ENCODE measurements at places on chromosomes 3 and 15. TPM values are rescaled to one million over a fixed set of nuclear protein-coding genes. Genes with fewer than 3 reads are reported as not detected.

The PCBP4 gene
- 91.9 TPM for total RNA-seq

The SLC27A2 gene
- 5.9 TPM for total RNA-seq

The CD86 gene
- total RNA-seq = not detected

The BFSP2 gene
- not detected for total RNA-seq

The TBC1D21 gene
- not detected for total RNA-seq

The ATP8B4 gene
- total RNA-seq = 10.3 TPM

The ZNF80 gene
- total RNA-seq = not detected

The CIB2 gene
- total RNA-seq = 20.1 TPM

The SLC33A1 gene
- 26.0 TPM for total RNA-seq

DNA sequence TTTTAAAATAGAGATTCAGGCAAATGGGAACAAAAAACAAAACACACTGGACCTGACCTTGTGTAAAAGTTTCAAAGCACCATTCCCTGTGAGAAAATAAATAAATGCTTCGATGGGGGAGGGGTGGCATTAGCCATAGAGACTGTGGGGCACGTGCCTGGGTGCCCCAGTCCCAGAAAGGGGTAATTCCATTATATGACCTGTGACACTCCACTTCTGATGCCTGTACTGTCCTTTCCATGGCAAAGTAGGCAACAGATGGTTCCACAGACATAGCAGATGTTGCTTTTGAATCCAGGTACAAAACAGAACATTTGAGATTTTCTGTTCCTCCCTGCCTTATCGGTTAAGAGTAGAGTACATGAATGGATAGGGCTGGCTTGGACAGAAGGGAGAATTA lies 3.9 kb downstream of the PHLDB2 start:
- no peak for DNase-seq

- no peak for DNase-seq
Measured at GRCh38 chr3:52794612-52795099, at the start of gene ITIH3. ITIH3 (plus strand) TSS chr3:52794796; CDS start chr3:52794804, 8 bp downstream.

GRCh38 chr3:17130956-17131355 lies 246.2 kb downstream of the PLCL2 start:
- peak; percentile 18 for DNase-seq

DNA sequence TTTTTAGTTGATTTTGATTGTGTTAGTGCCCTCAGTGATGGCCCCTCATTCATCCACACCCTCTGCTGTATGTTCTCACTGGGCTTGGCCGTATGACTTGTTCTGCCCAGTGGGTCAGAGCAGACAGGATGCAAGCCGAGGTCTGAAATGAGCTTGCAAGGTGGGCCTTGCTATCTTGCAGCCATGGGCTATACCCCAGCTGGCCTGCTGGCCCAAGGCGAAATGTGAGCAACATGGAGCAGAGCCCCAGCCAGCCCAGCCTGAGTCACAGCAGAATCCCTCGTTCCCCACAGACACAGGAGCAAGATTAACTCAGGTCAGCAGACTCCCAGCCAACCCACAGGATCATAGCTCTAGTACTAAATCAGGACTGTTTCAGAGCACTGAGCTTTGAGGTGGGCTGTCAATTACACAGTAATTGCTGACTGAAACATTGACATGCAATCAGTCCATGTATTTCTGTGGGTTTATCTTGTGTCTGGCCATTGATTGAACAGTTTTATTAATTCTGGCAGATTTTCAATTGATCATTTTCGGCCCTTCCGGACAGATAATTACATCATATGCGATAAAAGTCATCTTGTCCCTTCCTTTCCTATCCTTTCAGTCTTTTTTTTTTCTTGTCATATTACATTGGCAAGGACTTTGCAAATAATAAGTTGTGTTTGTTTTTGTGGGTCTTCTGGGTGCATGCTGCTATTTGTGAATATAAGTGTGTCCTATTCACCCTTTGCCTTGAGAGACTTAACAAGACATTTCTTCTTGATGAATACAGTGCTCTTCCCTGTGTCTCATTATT lies 27.1 kb downstream of the KLF15 start:
- no peak for DNase-seq

- no peak for DNase-seq
Measured at GRCh38 chr15:55528812-55529211, 20.8 kb upstream of the DNAAF4 start.

DNA sequence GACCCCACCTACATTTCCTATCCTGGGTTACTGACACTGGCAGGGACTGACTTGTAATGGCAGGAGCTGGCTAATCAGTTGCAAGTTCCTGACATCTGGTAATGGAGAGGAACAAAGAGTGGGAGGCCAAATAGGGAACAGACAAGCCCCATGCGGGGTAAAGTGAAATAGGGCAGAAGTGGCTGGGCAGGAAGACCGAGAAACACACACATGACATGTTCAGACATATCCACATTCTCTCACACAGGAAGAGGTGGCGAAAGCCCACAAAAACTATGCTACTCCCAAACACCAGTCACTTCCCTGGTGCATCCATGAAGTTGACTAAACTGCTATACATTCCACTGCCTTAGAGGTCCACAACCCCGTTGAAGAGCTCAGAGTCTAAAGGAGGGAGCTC lies 394.1 kb upstream of the TBL1XR1 start:
- no peak for DNase-seq

- no peak for DNase-seq
Measured at GRCh38 chr3:42117175-42118008, 26.2 kb downstream of the TRAK1 start.

DNA sequence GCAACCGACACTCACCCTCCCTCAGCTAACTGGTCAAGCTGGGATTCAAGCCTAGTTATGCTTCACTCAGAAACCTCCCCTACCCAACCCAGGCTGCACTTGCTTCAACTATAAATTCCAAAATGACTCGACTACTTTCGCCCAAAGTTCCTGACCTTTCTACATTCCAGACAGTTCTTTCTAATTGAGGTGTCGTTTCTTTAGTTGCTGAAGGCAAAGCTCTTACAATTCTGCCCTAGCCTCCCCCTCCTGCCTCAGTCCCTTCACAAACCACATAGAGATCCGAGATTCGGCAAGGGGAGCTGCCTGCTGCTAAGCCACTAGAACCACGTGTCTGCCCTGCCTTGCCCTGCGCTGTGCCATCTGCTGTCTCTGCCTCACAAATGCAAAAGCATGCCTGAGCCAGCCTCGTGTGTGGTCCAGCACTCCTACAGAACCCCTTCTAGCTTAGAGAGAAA lies 74.7 kb upstream of the SH3GL3 start:
- DNase-seq = no peak

GRCh38 chr3:157447026-157447694 lies 10.5 kb downstream of the PTX3 start:
- DNase-seq = no peak

DNA sequence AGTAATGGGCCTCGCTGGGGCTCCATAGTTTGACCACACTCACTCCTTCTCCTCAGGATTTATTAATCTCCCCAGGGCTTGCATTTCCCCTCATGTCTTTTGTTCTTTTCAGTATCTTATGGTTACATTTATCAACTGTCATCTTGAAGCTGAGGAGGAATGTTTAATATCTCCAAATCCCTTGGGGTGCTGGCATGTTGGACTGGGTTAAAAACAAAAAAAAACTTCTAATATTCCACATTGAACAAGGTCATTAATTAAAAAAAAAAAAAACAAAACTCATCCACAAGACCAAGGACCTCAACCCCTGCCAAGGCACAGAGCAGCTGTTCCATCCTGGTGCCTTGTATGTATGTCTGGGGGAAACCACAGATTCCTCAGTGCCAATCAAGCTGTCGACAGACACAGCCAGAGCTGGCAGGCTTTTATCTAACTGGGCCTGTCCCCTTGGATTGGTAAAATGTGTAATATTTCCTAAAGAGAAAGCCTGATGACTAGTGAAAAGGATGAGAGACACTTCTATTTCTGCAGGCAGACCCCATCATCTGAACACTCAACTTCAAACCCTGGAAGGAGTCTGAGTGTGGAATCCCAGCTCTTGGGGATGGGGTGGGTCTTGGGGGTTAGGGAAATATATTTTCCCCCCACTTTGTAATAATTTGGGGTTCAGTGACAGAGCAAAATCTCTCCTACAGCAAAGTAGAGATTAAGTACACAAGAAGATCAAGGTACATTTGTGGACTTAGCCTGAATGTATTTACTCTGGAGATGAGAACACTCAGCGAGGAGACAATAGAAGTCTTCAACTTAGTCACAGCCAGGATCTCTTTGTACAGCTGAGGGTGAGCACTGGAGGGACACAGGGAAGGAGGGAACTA lies 69.1 kb downstream of the TTC23 start:
- DNase-seq = no peak

DNA sequence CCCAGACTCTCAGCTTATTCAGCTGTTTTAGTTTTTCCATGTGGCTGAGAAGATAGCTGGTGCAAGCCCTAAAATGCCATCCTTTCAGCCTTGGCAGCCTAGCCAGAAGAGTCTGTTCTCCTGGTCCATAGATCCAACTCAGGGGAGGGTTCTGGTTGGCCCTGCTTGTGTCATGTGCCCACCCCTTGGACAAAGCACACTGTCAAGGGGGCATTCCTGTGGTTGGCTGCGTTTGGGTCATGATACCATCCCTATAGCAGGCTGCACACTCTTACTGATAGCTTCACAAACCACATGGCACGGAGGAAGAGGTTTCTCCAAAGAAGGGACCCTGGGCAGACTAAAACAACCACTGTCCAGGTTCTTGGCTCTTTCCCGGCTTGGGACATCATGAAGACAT lies 8.4 kb upstream of the FSTL1 start:
- no peak for DNase-seq

GRCh38 chr3:157542711-157543500 lies 39.7 kb upstream of the VEPH1 start:
- peak; percentile 73 for DNase-seq

DNA sequence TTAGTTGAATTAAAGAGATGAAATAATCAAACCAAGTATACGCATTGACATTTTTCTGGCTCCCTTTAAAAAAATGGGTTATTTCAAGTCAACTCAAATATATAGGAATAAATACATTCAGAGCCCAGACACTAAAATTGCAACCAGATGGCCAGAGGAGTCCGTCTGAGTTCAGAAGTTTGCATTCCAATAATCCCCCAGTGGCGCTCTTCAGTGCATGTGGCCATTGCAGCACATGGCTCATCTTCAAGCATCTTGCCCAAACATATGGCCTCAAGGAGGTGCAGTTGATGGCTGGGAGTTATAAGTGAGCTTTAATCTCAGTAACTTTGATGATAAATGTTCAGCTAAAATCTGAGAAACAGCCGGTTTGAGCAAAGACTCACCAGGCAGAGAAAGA lies 295.8 kb upstream of the LRRN1 start:
- DNase-seq = no peak

GRCh38 chr3:101170062-101170771 lies 150.2 kb downstream of the IMPG2 start:
- no peak for DNase-seq

DNA sequence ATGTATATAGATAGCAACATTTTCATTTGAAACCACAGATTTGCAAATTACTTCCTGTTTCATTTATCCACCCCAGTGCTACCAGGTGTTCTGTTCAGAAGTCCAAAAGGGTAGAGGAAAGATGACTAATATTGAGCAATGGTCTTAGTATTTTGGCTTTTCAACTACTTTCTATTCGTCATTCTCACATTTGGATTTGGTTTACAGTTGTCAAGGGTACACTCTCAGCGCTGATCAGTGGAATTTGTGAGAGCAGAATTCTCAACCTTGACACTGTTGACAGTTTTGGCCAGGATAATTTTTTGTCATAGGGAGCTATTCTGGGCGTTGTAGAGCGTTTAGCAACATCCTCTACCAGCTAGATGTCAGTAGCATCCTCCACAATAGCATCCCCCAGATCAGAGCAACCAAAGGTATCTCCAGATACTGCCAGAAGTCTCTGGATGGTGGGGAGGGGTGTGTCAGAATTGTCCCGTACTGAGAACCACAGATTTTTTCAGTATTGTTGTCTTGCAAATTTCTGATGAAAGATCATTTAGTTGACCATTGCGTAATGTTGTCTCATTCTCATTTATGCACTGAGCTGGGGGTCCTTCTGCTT lies 4.2 kb downstream of the HMCES start:
- no peak for DNase-seq

GRCh38 chr3:37223576-37223975 lies 49.2 kb upstream of the LRRFIP2 start:
- no peak for DNase-seq

DNA sequence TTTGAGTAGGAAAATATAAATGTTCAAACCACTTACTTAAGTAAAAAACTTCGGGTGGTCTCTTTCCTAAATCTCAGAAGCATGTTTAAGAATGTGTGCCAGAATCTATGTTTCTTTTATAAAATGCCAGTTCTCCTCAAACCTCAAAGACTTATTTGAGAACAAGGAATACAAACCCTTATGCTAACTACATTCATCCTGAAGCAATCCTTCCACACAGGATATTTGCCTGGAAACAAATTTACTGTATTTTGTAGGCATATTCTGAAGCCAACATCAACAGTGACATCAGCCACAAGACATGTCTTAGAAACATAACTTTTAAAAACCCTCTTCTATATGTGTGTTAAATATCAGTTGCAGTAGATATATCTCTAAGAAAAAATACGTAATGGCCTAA lies 1077.0 kb downstream of the ROBO1 start:
- no peak for DNase-seq

GRCh38 chr3:160458151-160458550 lies 8.6 kb upstream of the TRIM59 start:
- DNase-seq = no peak

- no peak for DNase-seq
Measured at GRCh38 chr15:41561104-41561776, 2.2 kb downstream of the TYRO3 start.

DNA sequence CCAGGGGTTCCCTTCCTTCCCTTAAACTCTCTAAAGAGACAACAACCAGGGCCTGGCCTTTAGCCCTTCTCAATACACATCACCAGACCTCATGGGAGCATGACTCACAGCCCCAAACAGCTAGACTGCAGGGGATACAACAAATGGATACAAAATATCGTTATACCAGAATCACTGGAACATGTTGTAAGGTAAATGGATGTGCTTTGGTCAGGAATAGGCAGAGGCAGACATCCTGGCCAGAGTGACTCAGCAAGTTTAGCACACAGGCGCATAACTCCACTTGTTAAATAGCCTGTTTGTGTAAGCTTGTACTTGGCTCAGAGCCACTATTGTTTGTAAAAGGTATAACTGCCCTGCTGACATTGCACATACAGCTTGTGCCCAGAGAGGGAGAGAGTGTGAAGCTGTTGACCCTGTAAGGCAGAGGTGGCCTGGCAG lies 18.3 kb downstream of the TMED3 start:
- DNase-seq = no peak

- no peak for DNase-seq
Measured at GRCh38 chr3:149588909-149589308, 68.9 kb downstream of the WWTR1 start.

GRCh38 chr15:72535911-72536310 lies 61.8 kb downstream of the ARIH1 start:
- DNase-seq = no peak

GRCh38 chr3:29285471-29286071 lies 4.7 kb downstream of the RBMS3 start:
- no peak for DNase-seq

Data from type B pancreatic cell (in vitro differentiated cells).